ENCODE measurements at places on chromosomes 4 and X. TPM values are rescaled to one million over a fixed set of nuclear protein-coding genes. Genes with fewer than 3 reads are reported as not detected.

Gene STOX2
- not detected for total RNA-seq

Gene HSFX3
- total RNA-seq, result not detected

Gene SYNPO2
- total RNA-seq, result 0.93 TPM

Gene EPHA5
- not detected for total RNA-seq

Gene EGFL6
- 10.1 TPM for total RNA-seq

Gene WDR44
- total RNA-seq, result 15.9 TPM

Gene CXCL11
- total RNA-seq, result 0.46 TPM

Gene ADH1B
- total RNA-seq, result not detected

Gene F8A2
- not detected for total RNA-seq

Gene SATL1
- total RNA-seq, result not detected

Gene MAGED4B
- total RNA-seq, result 0.85 TPM

Gene KLHL13
- 0.17 TPM for total RNA-seq

Gene HGFAC
- total RNA-seq, result not detected

Gene MUC7
- not detected for total RNA-seq

Gene FGFBP2
- 7.0 TPM for total RNA-seq

Gene MAGEA4
- not detected for total RNA-seq

Gene ARHGEF9
- 27.5 TPM for total RNA-seq

Gene SSX5
- total RNA-seq, result not detected

Gene RRH
- 0.15 TPM for total RNA-seq

Gene TEX11
- total RNA-seq, result not detected

Gene C4orf54
- not detected for total RNA-seq

Gene TRAM1L1
- not detected for total RNA-seq

Gene MGAT4D
- not detected for total RNA-seq

Gene DSPP
- not detected for total RNA-seq

Gene CT45A5
- not detected for total RNA-seq

Gene PPP2R2C
- not detected for total RNA-seq

Gene PABPC5
- total RNA-seq, result not detected
